Activated CD4-positive, CD25-positive, alpha-beta regulatory T cell treated with anti-CD3 and anti-CD28 coated beads, Interleukin-2, amount 50 U/mL, for 72 hours (primary cell): ENCODE measurements at places on chromosomes 1 and 21.

- DNase-seq, result no peak
These were observed 74.4 kb upstream of the ZNF648 start for GRCh38 chr1:182135946-182136345.

DNA sequence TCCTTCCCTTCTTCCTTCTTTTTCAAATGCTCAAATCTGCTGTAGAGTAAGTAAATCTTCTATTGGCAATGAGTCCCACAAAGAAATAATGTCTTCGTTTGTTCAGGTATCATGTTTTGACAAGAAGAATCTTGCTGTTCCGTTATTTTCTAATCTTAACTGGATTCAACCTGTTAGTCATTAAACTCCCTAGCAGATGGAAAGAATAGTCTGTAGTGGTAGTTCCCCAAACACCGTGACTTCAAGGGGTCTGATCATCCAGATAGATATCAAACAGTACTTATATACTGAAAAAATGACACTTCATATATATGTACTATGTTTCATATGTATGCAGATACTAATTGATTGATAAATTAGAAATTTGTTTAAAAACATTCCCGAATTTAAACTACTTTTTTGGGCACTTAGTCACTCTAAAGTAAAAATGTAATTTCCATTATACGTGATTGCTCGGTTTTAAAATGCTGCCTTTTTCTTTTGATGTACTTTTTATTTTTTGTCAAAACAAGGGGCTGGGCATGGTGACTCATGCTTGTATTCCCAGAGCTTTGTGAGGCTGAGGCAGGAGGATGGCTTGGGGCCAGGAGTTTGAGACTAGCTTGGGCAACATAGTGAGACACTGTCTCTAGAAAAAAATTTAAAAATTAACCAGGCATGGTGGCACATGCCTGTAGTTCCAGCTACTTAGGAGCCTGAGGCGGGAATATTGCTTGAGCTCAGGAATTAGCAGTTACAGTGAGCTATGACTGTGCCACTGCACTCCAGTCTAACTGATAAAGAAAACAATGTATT lies 335.7 kb upstream of the SNX7 start:
- DNase-seq, result no peak

DNA sequence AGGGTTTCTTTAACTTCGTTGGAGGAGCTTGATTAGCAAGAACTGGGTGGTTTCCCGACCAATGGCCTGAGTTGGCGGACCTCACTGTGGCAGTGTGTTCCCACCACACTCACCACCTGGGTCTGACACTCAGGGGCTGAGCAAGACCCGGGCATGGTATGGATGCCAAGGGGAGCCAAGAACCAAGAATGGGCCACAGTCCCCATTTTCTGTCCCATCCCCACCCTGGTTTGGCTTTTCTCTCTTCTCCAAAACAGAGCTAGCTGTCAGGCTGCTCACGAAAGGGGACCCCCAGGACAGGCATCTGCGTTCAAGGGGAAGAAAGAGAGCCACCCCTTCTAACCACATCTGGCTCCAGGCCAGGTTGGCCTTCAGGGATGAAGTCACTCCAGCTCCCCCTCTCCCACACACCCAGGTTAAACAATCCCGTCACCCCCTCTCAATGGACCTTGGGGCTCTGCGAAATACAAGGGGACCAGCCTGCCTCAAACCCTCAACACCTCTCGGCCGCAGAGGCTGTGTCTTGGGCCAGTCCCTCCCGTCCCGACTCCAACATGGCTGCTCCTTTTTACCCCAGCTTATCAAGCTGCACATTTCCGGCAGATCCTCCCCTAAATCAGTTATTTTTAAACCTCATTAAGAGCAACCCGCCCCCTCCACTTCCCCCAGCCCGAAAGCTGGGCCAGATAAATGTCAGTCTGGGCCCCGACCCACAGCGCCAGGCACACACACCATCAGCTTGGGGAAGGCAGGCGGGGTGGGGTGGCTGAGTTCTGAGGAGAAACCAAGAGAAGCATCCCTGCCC lies 3.4 kb downstream of the TAGLN2 start:
- DNase-seq, result no peak

- no peak for DNase-seq
These were observed 1.7 kb downstream of the NES start for GRCh38 chr1:156675210-156676113.

DNA sequence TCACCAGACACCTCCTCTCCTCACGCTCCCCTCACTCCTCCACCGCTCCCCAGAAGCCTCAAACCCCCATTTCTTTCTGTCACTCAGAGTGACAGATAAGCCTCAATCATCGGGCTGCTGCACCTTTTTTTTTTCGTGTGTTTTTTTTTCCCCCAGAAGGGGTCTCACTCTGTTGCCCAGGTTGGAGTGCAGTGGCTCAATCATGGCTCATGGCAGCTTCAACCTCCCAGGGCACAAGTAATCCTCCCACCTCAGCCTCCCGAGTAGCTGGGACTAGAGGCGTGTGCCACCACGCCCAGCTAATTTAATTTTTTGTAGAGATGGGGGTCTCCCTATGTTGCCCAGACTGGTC lies 1.2 kb upstream of the TMPRSS2 start:
- DNase-seq, result no peak

- no peak for DNase-seq
These were observed 116.7 kb upstream of the F3 start for GRCh38 chr1:94658221-94658620.

GRCh38 chr21:29195981-29196669 lies 65.7 kb downstream of the MAP3K7CL start:
- DNase-seq, result peak; percentile 49

DNA sequence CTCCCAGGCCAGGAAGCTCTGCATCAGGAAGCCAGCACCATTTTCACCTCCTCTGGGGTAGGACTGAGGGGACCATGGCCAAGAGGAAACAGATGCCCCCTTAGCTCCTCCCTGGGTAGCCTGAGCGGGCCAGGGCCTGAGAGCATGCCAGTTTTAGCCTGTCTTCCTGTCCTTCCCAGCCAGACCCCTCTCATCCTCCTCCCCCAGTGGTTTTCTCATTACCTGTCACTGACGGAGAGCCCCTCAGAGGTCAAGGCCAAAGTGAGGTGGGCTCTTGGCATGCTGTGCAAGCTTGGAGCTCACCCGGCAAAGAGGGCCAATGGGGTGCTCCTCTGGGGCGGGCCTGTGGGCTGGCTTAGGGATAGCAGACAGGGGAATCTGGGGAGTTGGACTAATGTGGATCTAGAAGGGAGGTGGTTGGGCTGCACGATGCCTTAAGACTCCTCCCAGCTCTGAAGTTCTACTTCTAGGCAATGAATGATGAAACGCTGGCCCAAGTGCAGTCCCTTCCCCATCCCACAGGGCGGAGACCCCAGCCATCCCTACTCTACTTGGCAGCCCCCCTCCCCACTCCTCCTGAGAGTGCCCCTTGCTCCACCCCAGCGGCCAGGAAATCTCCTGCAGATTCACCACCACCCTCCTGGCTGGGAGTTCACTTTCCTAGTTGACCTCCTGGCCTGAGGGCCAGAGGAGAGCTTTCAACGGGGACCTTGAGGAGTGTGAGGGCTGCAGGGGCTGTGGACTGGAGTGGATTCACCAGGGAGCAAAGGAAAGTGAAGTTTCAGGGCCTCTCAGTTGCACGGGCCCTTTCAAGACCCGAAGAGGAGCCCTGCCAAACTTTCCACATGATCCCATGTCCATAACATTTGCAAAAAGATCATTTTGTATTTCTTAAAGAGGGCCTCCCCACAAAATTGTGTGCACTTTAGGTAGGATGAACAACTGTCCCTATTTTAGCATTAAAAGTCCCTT lies 9.4 kb upstream of the LMNA start:
- no peak for DNase-seq

DNA sequence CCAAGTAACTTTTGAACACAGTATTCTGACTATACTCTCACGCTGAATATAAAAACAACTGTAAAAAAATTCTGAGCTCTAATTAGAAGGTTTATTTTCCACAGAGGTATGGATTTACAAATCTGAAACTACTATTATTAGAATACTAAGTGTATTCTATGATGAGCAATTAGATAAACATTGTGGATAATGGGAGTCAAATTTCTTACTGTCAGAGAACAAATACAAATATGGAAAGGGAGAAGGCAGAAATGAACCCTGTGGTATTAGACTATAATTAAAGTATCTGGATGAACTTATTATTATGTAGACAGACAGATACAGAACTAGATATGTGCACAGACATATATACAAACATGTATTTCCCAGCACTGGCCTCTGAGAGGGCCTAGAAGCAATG lies 22.6 kb downstream of the ALDH9A1 start:
- DNase-seq, result no peak

DNA sequence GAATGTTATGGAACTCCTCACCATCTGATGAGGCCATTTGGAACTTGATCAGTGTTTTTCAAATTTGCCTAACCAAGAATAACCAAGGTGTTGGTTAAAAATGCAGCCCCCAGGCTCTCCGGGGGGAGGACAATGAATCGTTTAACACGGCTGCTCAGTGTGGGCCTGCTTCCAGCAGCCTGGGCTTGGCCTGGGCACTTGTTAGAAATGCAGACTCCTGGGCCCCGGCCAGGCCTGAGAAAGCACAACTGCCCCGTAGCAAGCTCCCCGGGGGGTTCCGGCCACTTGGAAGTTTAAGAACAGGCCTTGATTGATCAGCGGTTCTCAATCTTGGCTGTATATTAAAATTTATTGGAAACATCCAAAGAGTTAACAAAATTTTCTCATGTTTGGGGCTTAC lies 22.8 kb upstream of the C2CD2 start:
- DNase-seq, result no peak

GRCh38 chr1:77276941-77277340 lies 4.9 kb upstream of the AK5 start:
- no peak for DNase-seq

DNA sequence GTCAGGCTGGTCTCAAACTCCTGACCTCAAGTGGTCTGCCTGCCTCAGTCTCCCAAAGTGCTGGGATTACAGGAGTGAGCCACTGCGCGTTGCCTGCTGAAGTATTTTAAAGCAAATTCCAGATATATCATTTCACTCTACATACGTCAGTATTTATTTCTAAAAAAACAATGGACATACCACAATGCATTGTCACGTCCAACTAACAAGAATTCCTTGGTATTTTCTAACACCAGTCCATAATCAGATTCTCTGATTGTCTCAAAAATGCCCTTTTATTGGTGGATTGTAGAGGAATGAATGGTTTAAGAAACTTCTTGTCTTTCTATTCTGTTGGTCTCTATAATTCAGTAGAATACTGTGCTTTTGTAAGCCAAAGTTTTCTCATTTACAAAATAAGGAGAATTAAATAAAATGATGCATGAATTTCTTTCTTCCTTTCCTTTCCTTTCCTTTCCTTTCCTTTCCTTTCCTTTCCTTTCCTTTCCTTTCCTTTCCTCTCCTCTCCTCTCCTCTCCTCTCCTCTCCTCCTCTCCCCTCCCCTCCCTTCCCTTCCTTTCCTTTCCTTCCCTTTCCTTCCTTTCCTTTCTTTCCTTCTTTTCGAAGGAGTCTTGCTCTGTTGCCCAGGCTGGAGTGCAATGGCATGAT lies 55.8 kb downstream of the VPS13D start:
- DNase-seq, result no peak

GRCh38 chr1:39130325-39130724 lies 74.2 kb upstream of the MACF1 start:
- DNase-seq, result no peak

GRCh38 chr1:110433803-110434202 lies 17.1 kb upstream of the PROK1 start:
- no peak for DNase-seq

GRCh38 chr21:42601656-42602055 lies 51.8 kb upstream of the PDE9A start:
- no peak for DNase-seq

DNA sequence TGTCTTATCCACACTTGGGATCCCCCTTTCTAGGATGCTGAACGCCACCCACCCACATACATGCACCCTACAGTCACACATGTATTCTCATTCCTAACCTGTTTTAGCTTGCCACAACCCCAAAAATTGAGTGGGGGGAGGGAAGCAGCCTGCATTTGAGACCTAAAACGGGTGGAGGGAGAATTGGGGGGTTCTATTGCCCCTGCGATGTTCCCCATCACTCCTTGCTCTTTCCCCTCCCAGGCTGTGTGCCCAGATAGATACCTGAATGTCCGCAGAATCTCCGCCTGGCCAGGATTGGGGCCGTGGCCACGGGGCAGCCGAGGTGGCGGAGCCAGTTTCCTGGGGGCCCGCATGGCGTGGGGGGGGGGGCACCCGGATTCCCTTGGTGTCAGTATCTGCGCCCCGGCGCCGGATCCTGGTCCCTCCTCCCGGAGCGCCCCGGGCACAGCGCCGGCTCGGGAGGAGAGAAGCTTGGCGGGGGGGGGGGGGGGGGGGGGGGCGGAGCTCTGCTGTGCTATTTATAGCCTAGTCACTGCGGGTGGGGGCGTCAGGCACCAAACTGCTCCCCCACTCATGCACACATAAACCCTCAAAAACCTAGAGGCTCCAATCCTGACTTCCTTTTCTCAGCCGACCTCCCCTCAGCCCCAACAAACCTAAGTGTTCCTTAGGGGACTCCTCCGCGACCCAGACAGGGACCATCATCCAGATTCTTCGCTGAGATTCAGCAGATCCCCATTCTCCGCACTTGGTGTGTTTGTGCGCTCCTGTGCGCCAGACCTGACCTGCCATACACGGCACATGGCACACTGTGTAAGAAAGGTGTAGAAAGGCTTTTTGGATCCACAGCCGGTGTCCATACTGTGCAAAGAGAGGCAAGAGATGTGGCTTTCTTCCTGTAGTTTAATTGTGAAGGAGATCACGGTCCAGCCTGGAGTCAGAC lies 1.9 kb downstream of the ANKRD34A start:
- DNase-seq, result no peak

DNA sequence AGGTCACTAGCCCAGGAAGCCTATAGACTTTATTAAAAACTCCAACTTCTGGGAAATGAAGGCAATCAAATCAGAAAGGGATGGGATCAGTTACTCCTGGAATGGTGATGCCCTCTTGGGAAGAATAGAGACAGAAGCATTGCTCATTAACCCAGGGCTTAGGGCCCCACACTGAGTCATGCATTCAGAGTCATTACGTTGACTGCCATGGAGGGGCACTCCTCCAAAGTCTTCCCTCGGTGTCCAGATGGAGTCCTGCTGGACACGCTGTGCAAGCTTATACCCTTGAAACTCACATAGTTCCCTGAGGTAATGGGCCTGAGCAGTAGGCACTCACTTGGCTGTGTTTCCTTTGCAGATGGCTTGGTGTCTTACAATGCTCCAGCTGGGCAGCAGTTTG lies 35.2 kb upstream of the HSD17B7 start:
- no peak for DNase-seq

DNA sequence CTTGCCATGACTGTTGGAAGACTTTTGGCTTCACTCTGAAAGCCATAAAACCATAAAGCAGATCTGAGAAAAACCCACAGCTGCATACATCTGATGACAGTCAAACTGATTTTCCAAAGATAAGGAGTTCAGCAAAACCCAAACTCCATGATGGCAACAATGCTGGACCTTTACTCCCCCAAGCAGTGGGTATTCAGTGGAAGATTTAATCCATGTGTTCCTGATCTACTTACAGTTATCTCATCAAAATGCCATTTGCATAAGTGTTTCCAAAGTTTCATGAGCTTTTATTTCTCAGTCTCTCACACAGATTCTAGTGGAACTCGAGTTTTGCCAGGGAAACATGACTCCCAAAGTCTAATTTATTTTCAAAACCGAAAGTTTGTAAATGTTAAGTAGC lies 184.9 kb downstream of the ZC3H11B start:
- no peak for DNase-seq

GRCh38 chr1:118257946-118258345 lies 72.9 kb upstream of the SPAG17 start:
- no peak for DNase-seq

- DNase-seq, result no peak
These were observed 987.9 kb downstream of the ADGRL2 start for GRCh38 chr1:82788660-82789059.
